ENCODE measurements at places on chromosomes 12 and 14.

DNA sequence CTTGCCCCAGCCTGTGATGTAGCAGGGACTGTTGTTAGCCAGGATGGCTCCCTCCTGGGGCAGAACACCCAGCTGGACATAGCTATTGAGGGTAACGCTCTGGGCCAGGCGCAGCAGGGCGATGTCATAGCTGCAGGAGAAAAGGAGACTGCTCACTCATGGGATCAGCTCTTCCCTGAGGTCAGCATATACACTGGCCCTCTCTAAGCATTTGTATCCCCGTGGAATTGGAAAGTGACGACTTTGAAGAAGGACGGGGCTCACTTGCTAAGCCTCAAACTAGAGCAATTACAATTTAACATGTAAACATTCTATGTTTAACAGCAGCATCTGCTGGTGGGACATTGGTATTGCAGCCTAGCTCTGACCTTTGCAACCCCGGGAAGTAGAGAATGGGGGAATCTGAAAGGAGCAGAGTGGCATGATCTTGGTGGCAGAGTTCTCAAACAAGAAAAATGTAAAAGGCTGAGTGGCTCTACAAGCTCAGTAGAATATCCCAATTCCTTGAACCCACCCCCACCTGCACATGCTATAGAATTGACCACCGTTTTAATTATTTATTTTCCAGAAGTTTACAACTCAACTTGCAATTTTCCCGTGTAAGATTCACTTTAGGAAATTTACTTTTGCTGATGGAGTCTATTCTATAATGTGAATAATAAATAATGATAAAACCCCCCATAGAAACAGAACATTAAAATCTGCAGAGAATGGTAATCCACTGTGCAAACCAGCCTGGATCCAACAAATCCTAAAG lies 5.0 kb downstream of the CELA1 start:
- DNase-seq = no peak

DNA sequence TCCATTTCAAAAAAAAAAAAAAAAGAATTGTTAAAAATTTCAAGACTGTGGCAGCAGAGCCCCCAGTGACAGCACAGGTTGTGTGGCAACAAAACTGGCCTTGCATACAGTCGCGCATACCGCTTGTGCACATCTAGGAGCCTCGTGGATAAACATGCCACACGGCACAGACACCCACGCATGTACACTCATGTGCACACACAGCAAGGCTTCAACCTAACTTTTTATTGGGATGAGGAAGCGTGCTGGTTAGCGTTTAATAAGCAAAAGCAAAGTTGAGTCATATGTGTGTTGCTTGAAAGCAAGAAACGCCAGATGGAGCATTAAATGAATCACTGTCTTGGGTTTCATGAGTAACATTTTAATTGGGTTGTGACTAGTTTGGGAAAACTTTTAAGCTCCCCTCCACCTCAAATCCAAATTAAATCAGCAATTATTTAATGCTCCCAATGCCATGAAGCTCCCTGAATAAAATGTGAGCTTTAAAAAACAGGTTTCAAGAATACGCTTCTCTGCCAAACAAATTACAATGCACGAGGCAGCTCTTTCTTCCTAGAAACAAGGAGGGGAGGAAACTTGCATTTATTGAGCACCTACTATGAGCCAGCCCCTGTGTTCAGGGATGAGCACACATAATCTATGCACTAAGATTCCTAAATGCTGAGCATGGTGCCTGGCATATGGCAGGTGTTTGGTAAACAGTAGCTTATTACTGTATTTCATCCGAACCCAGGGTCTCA lies 35.7 kb upstream of the EML1 start:
- DNase-seq = no peak

DNA sequence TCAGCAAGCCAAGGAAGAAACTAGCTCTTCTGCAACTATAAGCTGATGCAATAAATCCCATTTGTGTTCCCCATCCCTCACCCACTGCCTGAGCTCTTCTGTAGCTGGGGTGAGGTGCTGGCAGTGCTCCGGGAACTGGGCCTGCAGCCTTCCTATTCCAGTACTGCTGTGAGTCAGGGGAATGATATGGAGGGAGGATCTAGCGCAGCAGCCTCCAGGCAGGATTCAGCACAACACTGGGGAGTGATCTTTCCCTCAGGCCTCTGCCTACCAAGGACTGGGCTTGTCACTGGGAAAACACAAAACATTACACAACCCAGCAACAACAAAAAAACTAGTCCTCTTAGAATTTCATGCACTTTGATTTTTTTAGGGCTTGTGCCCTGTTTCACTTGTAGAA lies 58.7 kb downstream of the ST8SIA1 start:
- no peak for DNase-seq

GRCh38 chr12:114894076-114894475 lies 210.1 kb upstream of the TBX3 start:
- DNase-seq = no peak

- DNase-seq = no peak
These were observed 28.3 kb downstream of the TMEM233 start for GRCh38 chr12:119621878-119622277.

DNA sequence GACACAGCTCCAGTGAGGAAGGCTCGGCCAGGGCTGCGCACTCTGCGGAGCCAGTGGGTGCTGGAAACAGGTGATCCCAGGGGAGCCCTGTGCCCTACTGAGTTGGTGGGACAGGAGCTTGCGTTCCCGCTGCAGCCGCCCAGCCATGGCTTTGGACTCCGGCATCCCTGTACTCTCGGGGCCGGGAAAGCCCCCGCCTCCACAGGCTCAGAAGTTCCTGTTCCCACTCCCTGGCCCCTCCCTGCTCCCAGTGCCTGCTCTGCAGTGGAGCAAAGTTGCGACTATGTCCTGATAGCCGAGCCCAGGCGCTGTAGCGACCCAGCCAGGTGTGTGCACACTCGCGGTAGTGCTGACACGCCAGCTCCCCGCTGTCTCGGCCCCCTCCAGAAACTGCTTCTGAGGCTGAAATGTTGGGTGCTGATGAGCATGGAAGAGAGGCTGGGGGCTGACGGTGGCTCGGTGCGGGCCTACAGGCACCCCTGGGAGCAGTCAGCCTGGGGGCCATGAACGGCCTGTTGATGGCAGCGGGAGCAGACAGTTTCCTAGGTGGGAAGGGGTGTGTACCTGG lies 344.6 kb upstream of the MGAT4C start:
- DNase-seq = no peak

- DNase-seq = no peak
These were observed 52.6 kb upstream of the OTX2 start for GRCh38 chr14:56862836-56863235.

- DNase-seq = no peak
These were observed 61.9 kb upstream of the MAX start for GRCh38 chr14:65164068-65164824.

- DNase-seq = no peak
These were observed 27.5 kb downstream of the GPRC5A start for GRCh38 chr12:12918781-12919389.

DNA sequence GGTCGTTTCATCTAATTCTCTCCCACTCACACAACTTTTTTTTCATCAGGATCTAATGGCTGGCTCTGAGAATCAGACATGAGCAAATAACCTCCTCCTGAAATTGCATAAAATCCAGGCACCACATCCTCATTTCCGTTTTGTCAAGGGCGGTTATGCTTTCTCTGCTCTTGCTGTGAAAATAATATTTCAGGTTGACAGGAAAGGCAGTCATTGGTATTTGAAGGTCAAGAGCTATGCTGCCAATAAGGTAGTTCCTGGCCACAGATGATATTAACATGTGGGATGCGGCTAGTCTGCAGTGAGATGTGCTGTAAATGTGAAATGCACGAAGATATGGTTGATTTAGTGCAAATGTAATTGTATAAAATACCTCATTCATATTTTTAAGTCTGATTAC lies 870.2 kb upstream of the TMEM132C start:
- DNase-seq = no peak

DNA sequence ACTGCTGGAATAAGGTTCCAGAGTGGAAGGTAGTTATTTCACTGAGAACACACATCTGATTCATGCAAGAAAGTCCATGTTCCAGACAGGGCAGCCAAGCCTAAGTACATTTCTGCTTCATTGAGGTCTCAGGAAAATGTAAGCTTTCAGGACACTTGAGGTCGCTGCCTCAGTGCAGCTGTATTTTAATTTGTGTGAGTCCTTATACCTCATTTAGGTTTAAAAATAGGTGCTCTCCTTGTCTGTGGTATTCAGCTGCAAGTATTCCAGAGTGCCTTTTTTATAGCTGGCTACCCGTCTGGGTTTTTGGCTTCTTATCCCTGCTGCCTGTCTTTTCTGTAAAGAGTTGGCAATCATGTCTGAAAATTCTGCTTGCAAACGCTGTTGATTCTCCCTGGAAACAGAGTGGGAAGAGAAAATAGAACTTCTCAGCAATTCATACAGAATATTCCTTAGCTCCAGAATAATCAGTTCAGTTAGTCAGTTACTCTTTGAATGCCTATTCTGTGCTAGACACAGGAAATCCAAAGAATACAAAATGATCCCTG lies 45.3 kb upstream of the PLBD1 start:
- DNase-seq = no peak

DNA sequence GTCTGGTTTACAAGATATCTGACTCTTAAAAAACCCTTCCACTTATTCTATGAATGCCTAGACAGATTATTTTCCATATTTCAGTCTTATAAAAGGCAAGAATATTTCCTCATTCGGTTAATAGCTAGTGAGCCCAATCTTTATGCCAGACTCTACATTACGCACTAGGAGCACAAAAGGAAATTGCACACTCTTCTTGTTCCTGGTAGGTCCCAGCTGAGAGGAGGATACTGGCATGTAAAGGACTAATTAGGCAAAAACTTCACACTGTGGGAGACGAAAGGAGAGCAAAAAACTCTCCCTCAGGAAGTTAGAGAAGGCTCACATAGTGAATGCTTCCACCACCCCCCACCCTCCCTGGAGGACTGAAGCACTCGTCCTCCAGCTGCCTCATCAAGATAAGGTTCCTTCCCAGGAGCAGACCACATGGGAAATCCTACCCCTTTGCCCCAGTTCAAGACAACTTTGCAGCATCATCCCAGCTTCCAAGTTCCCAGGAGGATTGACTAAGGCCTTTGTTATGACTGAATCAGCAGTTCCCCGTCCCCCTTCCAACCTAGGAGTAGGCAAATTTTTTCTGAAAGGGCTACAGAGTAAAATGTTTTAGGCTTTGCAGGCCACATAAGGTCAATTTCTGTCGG lies 14.5 kb downstream of the CAPZA3 start:
- no peak for DNase-seq

GRCh38 chr14:97367278-97367677 lies 570.1 kb downstream of the VRK1 start:
- DNase-seq = no peak

- DNase-seq = no peak
These were observed 33.8 kb downstream of the CREBL2 start for GRCh38 chr12:12645485-12645884.

GRCh38 chr12:110269622-110270124 lies 11.4 kb upstream of the ATP2A2 start:
- no peak for DNase-seq

DNA sequence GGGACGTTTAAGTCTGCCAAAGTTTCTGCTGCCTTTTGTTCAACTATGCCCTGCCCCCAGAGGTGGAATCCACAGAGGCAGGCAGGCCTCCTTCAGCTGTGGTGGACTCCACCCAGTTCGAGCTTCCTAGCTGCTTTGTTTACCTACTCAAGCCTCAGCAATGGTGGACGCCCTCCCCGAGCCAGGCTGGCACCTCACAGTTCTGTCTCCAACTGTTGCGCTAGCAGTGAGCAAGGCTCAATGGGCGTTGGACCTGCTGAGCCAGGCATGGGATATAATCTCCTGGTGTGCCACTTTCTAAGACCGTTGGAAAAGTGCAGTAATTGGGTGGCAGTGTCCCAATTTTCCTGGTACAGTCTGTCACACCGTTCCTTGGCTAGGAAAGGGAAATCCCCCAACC lies 444.7 kb downstream of the FLRT2 start:
- no peak for DNase-seq

- no peak for DNase-seq
These were observed 27.0 kb downstream of the DHRS2 start for GRCh38 chr14:23663127-23663526.

GRCh38 chr12:15404485-15404884 lies 82.2 kb downstream of the PTPRO start:
- no peak for DNase-seq

- no peak for DNase-seq
These were observed 59.3 kb downstream of the SLC15A5 start for GRCh38 chr12:16218234-16218633.

- no peak for DNase-seq
These were observed 96.2 kb upstream of the BMP4 start for GRCh38 chr14:54052696-54053385.

DNA sequence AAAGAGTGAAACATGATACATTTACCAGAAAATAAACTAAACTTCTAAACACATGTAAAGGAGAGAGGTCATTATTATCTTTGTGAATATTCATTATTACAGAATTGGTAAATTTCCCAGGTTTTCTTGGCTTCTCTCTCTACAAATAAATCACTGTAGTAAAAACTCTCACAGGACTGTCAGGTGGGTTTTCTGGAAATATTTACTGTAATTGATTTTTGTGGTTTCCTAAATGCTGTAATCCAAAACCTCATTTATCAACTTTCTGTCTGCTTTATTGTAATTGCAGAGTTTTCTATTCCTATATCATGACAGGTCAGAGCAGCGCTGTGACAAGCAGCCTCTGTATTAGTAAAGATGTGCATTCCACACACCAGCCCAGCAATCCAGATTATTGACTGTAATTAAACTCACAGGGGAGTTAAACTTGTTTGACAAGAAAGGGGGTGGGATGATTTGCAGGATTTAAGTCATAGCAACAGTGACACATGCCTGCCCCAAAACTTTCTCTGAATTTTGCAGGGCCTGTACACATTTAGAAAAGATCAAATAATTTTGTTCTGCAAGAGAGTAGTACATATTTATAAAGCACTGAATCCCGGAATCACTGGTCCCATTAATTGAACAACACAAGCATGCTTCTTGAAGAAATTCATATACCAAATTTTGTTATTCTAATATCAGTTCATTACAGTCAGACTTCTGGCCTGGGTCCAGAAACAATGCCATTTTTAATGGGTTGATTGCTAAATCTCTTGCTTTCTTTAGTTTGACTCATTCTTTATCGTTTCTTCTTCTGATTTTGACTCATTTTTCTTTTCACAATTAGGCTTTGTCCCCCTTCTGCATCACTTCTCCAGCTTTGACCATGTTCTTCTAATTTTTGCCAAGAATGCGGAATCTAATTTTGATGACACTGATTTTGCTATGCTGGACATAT lies 42.2 kb downstream of the PTPRO start:
- no peak for DNase-seq

GRCh38 chr12:25197608-25198007 lies 2.6 kb downstream of the ETFRF1 start:
- DNase-seq = no peak

DNA sequence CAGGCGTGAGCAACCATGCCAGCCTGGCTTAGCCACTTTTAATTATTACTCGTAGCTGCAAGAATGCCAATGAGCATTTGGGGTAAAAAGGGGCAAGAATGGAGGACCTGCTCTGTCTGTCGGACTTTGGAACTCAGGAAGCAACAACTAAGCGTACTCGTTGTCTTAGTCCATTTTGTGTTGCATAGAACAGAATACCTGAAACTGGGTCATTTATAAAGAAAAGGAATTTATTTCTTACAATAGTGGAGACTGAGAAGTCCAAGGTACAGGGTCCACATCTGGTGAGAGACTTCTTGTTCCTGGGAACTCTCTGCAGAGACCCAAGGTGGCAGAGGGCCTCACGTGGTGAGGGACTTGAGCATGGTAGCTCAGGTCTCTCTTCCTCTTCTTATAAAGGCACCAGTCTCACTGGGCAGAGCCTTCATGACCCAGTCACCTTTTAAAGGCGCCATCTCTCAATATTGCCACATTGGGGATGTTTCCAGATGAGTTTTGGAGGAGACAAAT lies 29.2 kb downstream of the SLC35E3 start:
- no peak for DNase-seq
